Nasal cavity respiratory epithelium epithelial cell of viscerocranial mucosa (primary cell): ENCODE measurements at places on chromosomes 1 and 21. TPM values are rescaled to one million over a fixed set of nuclear protein-coding genes. Genes with fewer than 3 reads are reported as not detected.

The LCE1F gene
- total RNA-seq: not detected in 2 replicates

The ADCY10 gene
- under 0.01 TPM in 1 of 2 replicates, not detected in the other for total RNA-seq

The IGSF21 gene
- not detected in 2 replicates for total RNA-seq

The RHEX gene
- not detected in 2 replicates for total RNA-seq

The GPR161 gene
- 5.8 and 11.8 TPM in 2 replicates for total RNA-seq

The TRIM67 gene
- total RNA-seq: not detected in 2 replicates

The BMP8A gene
- total RNA-seq: 0.34 TPM in 1 of 2 replicates, not detected in the other

The SH3BGR gene
- total RNA-seq: 4.6 and 8.2 TPM in 2 replicates

The FNDC10 gene
- 0.34 and 2.5 TPM in 2 replicates for total RNA-seq

The TDRD5 gene
- total RNA-seq: under 0.01 TPM in 1 of 2 replicates, not detected in the other

The ZNF496 gene
- total RNA-seq: 11.3 and 15.2 TPM in 2 replicates

The COL11A1 gene
- total RNA-seq: under 0.01 and 0.07 TPM in 2 replicates

The TESK2 gene
- 3.1 and 5.2 TPM in 2 replicates for total RNA-seq
